ENCODE measurements at places on chromosomes 12 and 14.
A peak's percentile ranks its signal among the peaks of the same experiment; 100 is the strongest.

- DNase-seq: no peak
Measured at GRCh38 chr12:42525444-42525843, 64.1 kb downstream of the PRICKLE1 start.

DNA sequence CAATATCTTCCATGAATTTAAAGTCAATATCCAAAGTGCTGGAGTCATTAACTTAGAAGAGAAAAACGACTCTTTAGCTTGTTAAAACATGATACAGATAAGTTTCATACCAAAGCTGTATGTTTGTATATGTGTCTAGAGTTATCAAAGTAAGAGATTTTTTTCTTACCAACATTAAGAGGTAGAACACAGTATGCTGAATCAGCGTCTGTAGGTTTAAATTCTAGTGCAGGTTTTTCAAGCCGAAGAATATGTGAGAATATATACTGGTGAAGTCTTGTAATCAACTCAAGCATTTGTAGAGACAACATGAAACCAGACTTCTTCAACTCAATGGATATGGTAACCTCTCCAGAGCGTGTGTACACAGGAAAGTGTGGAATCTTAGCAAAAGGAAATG lies 49.6 kb downstream of the DICER1 start:
- DNase-seq: no peak

DNA sequence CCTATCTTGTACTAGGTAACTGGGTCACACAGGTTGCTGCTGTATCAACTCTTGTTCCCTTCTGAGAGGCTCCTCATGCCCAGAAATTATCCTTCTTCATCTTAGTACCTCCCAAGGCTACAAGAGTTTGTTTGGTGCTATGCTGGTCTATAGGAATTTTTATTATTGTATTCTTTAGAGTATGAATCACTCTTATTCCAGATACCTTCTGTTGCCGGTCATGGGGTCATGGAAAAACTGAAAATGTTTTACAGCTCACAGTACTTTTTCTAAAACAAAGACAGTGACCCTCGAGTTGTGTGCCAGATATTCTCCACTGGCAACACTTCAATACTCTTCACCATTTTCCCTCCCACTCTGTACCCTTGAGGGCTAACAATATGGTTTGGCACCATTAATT lies 1598.0 kb upstream of the TMEM132C start:
- DNase-seq: peak; percentile 83

DNA sequence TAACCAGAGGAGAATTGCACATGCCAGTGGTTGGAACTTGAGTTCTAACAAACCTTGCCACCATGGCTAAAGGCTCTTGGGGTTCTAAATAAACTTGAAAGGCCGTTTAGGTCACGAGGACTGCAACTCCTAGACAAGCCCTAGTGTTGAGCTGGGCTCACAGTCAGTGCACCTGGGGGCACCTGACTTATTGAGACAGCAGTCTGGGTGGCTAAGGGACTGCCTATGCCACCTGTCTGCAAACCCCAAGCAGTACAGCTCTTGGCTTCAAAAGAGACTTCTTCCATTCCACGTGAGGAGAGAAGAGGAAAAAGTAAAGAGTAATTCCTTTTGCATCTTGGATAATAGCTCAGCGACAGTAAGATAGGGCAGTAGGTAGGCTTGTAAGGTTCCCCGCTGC lies 765.6 kb upstream of the FOXG1 start:
- no peak for DNase-seq

GRCh38 chr12:100484183-100484886 lies 10.7 kb downstream of the NR1H4 start:
- DNase-seq: no peak

- peak; percentile 43 for DNase-seq
Measured at GRCh38 chr14:22472935-22473854, 115.8 kb downstream of the DAD1 start.

DNA sequence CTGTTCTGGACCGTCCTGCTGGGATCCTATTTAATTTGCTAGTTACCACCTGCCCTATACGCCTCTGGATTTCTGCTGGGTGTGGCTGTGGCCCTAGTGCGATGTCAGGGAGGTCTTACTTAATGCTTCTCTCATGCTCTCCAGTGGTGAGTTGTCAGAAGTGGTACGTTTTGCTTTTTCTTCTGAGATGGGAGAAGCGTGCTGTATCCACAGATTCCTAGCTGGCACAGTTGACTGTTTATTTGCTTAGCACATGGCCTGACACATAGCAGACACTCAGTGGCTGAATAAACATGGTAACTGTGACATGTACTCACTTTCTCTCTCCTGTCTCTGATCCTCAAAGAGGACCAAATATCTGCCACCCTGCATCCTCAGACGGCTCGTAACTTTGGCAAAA lies 107.3 kb downstream of the CACNA1C start:
- DNase-seq: no peak

DNA sequence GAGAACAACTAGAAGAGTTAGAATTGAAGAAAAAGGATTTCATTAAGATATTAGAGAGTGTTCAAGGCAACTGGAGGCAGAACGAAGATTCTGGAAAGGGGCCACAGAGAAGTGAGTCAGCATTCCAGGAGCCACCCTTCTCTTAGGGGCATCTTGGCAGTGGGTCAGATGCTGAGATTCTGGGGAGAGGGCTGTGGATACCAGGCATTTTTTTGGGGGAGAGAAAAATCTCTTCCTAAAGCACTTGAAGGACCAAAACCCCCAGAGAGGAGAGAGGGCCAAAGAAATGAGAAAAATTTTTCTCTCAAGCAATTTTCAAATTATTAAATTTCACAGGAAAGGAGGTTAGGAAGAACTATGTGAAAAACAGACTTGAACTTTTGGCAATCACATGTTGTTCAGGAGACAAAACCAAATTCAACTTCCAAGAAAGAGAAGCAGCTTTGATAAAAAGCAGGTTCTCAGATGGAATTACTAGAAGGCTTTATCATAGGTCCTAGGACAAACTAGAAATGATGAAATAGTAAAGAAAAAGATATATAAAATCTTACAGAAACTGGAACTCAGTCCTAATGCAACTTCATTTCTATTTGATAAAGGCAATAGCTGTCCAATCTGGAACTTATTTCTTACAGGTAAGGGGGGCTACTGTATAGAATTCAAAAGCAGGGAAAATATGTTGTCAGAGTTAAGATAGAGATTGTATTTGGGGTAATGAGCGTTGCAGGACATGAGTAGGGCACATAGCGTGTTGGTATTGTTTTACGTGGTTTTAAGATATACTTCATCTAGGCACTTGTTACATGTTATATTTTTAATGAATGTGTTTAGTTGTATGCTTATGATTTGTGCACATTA lies 1.1 kb upstream of the CLEC2D start:
- no peak for DNase-seq

GRCh38 chr12:28859551-28859950 lies 289.5 kb upstream of the FAR2 start:
- no peak for DNase-seq

DNA sequence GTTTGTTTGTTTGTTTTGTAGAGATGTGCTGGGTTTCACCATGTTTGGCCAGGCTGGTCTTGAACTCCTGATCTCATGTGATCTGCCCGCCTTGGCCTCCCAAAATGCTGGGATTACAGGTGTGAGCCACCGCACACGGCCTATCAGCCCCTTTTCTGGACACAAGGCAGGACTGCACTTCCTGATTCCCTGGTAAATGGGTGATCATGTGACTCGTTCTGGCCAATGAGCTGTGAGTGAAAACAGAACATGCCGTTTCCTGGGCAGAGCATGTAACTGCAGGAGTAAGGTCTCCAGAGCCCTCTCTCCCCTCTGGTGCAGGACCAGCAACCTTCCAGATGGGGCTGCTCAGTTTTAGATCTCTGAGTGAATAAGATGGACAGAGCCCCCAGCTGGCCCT lies 92.7 kb downstream of the ITPK1 start:
- DNase-seq: peak; percentile 33

All from LHCN-M2 (cell line).